ENCODE measurements at places on chromosomes 7 and 10.

DNA sequence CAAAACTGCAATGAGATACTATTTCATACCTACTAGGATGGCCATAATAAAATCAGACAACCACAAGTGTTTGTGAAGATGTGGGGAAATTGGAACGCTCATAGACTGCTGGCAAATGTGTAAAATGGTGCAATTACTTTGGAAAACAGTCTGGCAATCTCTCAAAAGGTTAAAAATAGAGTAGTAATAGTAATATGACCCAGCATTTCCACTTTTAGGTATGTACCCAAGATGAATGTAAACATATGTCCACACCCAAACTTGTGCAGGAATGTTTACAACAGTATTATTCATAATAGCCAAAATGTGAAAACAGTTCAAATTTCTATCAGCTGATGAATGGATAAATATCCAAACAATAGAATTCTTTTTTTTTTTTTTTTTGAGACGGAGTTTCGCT, 731.6 kb upstream of the ANKRD30A start:
- no peak for DNase-seq

GRCh38 chr7:121960678-121961077, 87.7 kb downstream of the PTPRZ1 start:
- DNase-seq = no peak

DNA sequence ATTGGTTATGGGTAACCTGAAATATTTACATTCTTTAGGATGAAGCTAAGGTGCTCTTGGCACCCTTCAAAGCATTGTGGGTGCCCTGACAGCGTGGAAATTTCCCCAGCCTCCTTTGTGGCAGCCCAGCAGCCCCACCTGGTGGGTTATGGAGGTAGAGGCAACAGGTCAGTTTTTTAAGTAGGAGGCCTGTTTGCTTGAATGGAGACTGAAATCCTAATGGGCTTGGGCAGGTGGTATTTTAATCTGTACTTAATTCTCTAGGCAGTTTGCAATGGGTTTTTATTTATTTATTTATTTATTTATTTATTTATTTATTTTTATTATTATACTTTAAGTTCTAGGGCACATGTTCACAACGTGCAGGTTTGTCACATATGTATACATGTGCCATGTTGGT, 139.4 kb downstream of the EPC1 start:
- no peak for DNase-seq

GRCh38 chr10:132808383-132809231, 22.7 kb upstream of the NKX6-2 start:
- DNase-seq = no peak

GRCh38 chr10:74486659-74487058, 335.6 kb downstream of the ADK start:
- no peak for DNase-seq

DNA sequence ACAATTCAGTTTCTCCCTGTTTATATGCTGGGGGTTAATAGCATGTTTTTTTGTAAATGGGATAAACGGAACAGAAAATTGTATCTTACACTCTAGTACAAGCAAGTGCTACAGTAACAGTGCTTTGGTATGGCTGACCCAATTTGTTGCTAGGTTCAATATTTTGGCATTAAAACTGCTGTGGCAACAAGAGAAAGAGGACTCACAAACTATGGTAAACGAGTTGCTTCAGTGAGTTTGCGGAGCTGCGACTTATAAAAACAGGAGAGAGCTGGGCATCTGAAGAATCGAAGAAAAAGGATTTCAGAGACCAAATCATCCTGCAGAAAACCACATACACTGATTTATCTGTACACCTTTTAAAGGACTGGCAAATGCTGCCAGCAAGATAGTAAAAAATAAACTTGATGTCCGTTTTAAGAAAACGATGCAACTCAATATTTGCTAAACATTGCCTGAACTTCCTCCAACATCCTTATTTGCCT, 2.2 kb downstream of the GLUD1 start:
- no peak for DNase-seq

GRCh38 chr10:80356563-80356988, at the start of the genes DYDC1 and DYDC2:
Gene DYDC1 (minus strand): TSS chr10:80356755. CDS start chr10:80352601, 4,154 bp downstream.
Gene DYDC2 (plus strand): TSS chr10:80356781. CDS start chr10:80362444, 5,663 bp downstream.
- DNase-seq = peak; percentile 45

DNA sequence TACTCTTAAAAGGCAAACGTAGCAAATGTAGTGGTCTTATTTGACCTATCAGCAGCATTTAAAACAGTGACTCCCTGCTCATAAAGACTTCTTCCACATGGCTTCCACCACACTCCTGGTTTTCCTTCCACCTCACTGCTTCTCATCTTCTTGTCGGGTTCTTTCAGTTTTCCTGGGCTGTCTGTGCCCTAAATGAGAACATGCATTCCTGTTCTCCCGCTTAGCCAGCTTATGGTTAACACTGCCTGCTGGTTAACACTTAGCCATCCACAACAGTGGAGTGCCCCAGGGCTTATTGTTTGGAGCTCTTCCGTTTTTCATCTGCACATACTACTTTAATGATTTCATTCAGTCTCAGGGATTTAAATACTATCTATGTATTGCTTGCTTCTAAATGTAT, 34.3 kb upstream of the EXOC6 start:
- DNase-seq = no peak

- DNase-seq = no peak
Observed at GRCh38 chr7:39386718-39387117, 179.5 kb upstream of the YAE1 start.
